ENCODE measurements at places on chromosomes 12 and 14. TPM values are rescaled to one million over a fixed set of nuclear protein-coding genes. Genes with fewer than 3 reads are reported as not detected.
A peak's percentile ranks its signal among the peaks of the same experiment; 100 is the strongest.

E2F7 gene
- 21.5 TPM for total RNA-seq

GLIPR1 gene
- 220 TPM for total RNA-seq

- DNase-seq, result no peak
Measured at GRCh38 chr12:34291426-34291901, 269.2 kb downstream of the ALG10 start.

NIN gene
- 38.2 TPM for total RNA-seq

GLS2 gene
- 0.94 TPM for total RNA-seq

DNA sequence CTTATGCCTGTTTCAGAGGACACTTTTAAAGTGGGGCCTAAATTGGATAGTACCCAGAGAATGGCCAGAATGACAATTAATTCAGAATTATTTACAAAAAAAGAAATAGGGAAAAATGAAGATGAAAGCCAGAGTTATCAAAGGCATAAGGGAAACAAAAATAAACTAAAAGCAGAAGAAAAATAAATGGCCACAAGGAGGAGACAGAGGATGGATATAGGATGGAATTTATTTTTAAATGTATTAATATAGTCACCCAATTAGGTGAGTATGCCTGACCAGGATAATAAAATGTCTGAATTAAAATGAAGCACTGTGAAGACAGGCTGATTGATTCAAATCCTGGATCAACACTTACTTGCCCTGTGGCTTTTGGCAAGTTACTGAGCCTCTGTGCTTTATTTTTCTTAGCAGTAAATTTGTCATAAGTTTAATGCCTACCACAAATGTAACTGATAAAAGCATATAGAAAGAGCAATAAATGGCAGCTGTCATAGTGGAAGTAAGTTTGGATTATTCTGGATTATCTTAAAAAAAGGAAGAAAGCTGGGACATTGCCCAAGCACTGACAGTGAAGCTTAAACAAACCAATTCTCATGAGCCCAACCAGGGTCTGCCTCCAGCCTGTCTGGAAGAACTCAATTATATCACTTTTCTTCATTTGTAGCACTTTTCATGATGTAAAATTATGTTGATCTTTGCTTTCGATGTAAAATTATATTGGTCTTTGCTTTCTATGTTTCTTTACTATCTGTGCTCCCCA, 3.5 kb downstream of the CLEC9A start:
- no peak for DNase-seq

DNA sequence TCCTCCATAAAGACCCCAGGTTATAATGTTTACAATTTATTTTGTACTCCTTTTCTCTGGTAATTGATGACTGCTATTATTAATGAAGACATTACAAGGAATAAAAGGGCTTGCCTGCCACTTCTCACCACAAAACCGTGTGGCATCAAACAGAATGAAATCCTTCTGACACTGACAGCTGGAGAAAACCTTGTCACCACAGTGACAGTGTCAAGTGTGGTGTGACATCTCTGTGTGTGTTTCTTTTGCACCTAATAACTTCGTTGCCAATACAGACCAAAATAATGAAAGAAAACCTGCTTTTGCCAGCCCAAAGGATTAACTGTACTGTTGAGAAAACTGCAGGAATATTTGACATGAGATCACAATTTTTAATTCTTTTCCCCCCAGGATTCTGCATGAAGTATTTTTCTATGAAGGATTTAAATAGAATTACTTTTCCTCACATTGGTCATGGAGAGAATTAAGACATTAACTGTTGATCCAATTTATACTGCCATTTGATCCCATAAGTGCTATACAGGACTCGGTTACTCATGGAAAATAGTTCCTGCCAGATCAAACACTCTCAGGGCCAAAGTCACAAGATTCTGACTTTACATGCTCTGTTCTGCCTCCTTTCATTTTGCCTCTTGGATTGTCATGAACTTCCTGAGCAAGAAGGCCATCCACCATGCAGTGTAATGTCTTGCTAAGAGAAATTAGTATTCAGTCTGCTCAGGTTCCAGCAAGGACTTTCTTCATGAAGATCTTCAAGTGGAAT, 60.4 kb upstream of the IFNG-AS1 start:
- peak; percentile 15 for DNase-seq

DNA sequence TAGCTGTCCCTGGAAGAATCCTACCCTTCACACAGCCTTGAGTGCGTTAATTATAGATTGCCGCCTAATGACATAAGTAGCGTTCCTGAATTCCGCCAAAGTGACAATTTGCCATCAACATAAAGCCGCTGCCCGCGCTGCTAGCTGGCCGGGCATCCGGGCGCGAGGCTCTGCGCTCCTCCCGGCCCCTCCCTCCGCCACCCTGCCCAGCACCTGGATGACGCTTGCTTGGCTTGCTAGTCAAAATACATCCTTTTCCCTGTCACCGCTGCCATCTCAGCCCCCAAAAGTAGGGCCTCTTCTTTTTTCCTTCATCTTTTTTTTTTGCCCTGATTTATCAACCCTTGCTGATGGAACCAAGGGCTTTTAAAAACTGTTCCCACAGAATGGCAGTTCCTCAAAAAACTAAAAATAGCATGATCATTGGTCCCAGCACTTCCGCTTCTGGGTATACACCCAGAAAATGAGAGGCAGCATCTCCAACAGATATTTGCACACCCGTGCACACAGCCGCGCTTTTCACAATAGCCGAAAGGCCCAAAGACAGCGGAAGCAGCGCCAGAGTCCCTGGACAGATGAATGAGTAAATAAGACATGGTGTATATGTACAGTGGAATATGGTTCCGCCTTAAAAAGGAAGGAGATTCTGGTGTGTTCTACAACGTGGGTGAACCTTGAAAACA, 235.2 kb downstream of the BCL11B start:
- DNase-seq, result no peak

DNA sequence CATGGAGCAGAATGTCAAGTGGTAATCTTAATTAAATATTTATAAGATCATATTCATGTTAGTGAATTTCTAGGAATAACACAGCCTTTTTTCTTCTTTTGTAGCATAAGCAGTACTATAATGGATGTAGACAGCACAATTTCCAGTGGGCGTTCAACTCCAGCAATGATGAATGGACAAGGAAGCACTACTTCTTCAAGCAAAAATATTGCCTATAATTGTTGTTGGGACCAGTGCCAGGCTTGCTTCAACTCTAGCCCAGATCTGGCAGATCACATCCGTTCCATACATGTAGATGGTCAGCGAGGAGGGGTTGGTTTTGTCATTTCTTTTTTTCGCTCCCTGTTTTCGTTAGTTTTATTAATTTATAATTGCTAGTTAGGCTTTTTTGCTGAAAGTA, 23.1 kb downstream of the AEBP2 start:
- no peak for DNase-seq

GRCh38 chr14:82963756-82964155, 1430.1 kb upstream of the SEL1L start:
- no peak for DNase-seq

SNW1 gene
- 78.3 TPM for total RNA-seq

- peak; percentile 39 for DNase-seq
Measured at GRCh38 chr12:89351489-89352241, 636 bp downstream of the DUSP6 start.

- no peak for DNase-seq
Measured at GRCh38 chr12:123833830-123834229, 71.7 kb downstream of the DNAH10 start.

- DNase-seq, result peak; percentile 91
Measured at GRCh38 chr12:76266797-76267196, 81.4 kb downstream of the BBS10 start.

SIVA1 gene
- 46.4 TPM for total RNA-seq

GRCh38 chr12:27779416-27779919, 565 bp upstream of the KLHL42 start:
- DNase-seq, result no peak

DNA sequence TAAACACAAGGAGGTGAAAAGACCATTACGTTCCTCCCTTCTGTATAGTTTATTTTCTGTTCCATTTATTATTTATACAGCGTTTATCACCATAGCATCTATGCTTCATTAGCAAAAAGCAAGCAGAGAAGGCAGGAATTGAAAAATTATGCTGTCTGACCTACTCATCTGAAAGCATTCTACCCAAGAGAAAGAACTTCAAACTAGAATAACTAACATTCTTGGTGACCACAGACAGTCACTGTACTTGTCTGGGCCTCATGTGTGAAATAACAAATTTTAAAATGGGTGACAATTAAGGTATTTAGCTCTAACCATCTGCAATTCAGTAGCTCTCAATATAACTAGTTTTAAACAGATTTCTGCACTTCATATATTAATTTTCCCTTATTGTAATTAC, 29.3 kb upstream of the PDE3A start:
- DNase-seq, result peak; percentile 61

DNA sequence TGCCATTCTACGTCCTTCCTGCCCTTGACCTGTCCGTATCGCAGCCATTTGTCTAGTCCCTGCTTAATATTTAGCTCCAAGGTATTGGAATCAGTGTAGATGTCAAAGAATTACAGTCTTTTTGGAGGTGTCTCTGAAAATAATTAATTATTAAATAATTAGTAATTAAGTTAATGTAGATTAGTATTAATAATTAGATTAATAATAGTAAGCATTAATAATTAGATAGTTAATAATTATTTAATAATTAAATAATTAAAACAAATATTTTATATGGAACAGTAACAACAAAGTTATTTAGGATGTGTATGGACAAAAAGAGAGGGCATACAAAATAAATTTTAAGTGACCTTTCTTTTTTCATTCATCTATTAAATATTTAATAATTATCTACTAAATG, 639.6 kb downstream of the AACS start:
- DNase-seq, result no peak

MIPOL1 gene
- 11.9 TPM for total RNA-seq

CDKL1 gene
- total RNA-seq, result 5.9 TPM

GRCh38 chr14:70796551-70796950, 12.8 kb downstream of the MAP3K9 start:
- DNase-seq, result no peak

- DNase-seq, result no peak
Measured at GRCh38 chr14:87386524-87386923, 606.5 kb downstream of the GALC start.

DNA sequence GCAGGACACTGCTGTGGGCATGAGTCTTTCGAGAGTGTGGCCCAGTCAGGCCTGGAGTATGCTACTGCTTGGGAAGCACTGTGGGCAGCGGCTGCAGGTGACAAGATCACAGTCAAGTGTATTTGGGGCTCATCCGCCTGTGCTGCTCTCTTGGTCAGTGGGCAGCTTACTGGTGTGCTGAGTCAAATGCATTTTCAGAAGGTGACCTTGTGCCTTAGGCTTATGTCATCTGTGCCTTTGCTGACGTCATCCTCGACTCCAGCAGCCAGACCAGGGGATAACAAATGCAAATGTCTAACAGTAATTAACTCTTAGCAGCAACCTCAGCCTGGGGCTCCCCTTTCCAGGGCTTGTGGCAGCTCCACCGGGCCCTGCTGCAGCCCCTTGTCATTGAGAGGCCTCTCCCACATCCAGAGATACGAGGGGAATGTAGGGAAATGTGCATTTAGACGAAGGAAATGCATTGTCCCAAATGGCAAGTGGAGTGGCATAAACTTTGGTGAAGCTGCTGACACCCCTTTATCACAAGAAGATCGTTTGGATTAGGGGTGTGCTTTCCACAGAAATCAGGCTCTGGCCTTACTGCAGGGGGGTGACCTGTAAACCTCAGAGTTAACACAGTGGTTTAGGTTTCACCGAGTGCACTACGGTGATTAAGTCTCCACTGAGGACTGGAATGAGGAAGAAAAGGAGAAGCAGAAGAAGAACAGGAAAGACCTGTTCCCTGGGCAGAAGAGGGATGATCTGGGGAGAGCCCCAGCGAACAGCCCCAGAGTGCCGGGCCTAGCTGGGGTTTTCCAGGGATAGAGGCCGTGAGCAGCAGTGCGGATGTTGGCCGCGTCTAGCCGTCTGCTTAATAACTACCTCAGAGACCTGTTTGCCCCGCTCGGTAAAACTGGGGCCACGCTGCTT, 39.7 kb downstream of the PSMA6 start:
- peak; percentile 60 for DNase-seq

DNA sequence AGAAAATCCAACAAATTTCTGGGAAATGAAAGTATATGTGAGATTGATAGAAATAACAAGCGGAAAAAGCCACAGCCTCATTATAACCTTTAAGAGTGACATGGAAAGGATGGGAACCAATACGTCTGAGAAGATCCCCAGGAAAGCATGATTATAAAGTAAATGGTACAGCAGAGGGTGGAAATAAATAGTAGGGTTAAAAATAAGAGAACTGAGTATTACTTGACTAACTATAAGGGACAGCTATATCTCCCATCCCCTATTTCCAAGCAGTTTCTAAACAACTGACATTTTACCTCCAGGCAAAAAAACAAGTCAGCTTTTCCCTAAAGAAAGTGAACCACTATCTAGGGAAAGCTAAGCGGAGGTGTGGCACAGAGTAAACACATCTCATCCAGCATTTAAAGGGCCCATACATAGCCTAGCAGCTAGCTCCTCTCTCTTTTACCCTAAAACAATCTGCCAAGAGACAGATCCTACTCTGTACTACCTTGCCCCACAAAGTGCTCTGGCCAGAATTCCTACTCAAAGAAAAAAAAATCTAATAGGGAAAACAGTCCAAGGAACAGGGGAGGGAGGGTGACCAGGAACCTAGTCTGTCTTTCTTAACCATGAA, 11.2 kb downstream of the OSBPL8 start:
- DNase-seq, result no peak

UNC79 gene
- total RNA-seq, result 0.75 TPM

DNA sequence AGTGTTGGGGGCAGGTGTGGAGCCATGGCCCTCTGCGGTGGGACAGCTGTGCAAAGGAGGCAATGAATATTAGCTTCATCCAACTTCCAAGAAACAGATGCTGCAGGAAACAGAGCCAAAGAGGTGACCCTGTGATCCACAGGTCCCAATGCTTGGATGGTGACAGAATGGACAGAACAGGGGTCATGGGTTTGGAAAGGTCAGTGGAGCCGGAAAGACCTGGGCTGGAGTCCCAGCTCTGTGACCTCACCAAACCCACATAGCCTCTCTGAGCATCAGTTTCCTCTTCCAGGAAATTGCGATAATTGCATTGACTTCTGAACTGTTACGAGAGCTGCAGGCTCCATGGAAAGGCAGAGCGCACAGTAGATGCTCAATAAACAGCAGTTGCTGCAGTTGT, 110.2 kb upstream of the GSC start:
- DNase-seq, result no peak

- no peak for DNase-seq
Measured at GRCh38 chr14:91123201-91123600, 9.3 kb downstream of the DGLUCY start.

TSPAN19 gene
- not detected for total RNA-seq

DNA sequence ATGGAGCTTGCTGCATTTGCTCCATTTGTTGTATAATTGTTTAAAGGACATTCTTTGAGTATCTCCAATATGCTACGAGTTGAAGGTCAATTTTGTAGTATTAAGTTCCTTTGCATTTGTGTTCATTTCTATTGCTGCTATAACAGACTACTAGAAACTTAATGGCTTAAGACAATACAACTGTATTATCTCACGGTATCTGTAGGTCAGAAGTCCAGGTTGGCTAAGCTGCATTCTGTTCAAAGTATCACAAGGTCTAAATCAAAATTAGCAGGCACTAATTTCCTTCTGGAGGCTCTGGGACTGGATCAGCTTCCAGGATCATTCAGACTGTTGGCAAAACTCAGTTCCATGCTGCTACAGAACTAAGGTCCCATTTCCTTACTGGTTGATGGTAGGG, 340.6 kb downstream of the GXYLT1 start:
- DNase-seq, result no peak

GRCh38 chr12:6894321-6894720, 10.3 kb upstream of the LRRC23 start:
- no peak for DNase-seq

FAM161B gene
- total RNA-seq, result 2.6 TPM

BEGAIN gene
- 0.54 TPM for total RNA-seq

- DNase-seq, result no peak
Measured at GRCh38 chr14:105844810-105845724, 318.7 kb downstream of the TMEM121 start.

PTGER2 gene
- not detected for total RNA-seq

RNF212B gene
- total RNA-seq, result not detected

MYO1H gene
- not detected for total RNA-seq

MYBPC1 gene
- not detected for total RNA-seq

Data from astrocyte (in vitro differentiated cells and primary cell).